ENCODE measurements at places on chromosomes 2 and 18.
A peak's percentile ranks its signal among the peaks of the same experiment; 100 is the strongest.

GRCh38 chr2:202099515-202099914, 26.5 kb downstream of the KIAA2012 start:
- no peak for DNase-seq

- DNase-seq: no peak
Observed at GRCh38 chr2:36409935-36410334, 54.4 kb downstream of the CRIM1 start.

DNA sequence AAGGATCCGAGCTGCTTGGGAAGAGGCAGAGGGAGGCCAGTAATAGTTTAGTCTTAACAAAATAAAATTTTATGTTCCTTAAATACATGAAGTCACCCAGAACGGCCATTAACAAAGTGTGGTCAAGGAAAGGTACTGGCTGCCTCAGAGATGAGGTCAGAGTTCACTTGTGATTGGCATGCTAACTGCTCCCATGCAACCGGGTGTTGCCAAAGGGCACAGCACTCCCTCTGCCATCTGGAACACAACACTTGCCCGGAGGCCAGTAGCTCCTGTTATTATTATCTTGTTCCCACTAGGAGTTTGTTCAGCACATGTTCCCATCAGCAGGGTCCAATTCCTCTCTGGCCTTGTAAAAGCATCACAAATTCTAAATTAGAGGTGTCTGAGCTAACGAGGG, 207.0 kb downstream of the CYP26B1 start:
- DNase-seq: no peak

GRCh38 chr2:238320648-238321281, 447 bp downstream of the TRAF3IP1 start:
- peak; percentile 6 for DNase-seq

DNA sequence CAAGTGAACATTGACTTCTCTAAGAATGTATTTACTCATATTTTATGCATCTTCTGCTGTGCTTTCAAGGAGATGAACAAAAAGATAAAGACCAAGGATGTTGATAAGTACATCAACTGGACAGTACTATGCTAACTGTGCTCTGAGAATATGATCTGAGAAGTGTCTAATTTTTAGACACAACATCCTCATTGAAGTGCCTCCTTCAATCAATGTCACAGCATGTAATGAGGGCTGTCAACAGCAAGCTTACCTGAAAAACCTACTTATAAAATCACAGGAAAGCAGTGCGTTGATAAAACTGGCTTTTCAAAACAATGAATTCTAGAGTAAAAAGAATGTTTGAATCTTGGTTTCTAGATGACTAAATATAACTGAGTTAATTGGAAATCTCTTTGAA, 452.9 kb upstream of the DSEL start:
- DNase-seq: no peak

DNA sequence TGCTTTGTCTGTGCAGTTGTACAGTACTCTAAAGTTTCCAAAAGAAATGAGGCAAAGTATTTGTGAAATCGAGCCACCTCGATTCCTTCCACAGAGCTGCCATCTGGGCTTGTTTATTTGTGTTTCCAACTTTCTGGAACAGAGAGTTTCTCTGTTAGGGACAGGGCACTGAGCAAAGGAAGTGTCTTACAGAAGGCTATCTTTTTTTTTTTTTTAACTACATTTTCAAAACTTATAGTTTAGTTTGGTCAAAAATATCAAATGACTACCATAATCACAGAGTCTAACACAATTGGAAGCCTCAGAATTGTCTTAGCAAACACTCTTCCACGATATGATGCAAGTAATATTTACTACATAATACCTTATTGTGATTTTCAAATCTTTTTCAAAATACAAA, 796 bp downstream of the RFTN2 start:
- peak; percentile 48 for DNase-seq

- no peak for DNase-seq
Observed at GRCh38 chr2:62254424-62255266, 58.7 kb downstream of the B3GNT2 start.

- DNase-seq: no peak
Observed at GRCh38 chr2:1557467-1557820, 144.2 kb downstream of the TPO start.

GRCh38 chr2:100446696-100447095, 23.6 kb upstream of the NMS start:
- peak; percentile 14 for DNase-seq

DNA sequence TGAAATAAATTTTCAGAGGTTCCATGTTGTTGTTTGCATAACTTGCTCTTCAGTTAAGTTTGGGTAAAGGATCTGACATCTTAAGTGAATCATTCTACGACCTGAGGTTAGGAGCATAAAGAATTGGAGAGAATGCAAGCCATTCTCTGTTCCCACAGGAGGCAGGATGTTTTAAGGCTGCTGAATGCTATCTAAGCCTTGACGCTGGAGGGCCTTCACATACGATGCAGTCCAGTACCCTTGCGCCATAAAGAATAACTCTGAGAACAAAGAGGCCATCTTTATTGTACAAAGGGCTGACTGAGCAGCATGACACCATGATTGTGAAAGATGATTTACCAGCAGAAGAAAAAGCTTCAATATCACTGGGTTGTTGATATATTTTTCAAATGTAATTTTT, 198.4 kb downstream of the NYAP2 start:
- peak; percentile 15 for DNase-seq

DNA sequence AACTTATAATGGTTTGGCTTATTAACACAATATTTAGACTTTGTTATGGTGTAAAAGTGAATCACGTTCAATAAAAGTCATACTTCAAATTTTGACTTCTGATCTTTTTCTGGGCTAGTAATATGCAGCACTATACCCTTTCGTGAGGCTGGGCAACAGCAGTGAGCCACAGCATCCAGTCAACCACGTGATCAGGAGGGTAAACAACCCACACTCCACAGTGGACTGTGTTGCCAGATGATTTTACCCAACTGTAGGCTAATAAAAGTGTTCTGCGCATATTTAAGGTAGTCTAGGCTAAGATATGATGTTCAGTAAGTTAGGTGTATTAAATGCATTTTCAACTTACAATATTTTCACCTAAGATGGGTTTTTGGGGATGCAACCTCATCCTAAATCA, 148.6 kb downstream of the ZNF385B start:
- DNase-seq: no peak

GRCh38 chr2:42329736-42330135, 31.3 kb downstream of the COX7A2L start:
- no peak for DNase-seq

GRCh38 chr2:109399066-109399465, 214.7 kb downstream of the SEPTIN10 start:
- peak; percentile 40 for DNase-seq

DNA sequence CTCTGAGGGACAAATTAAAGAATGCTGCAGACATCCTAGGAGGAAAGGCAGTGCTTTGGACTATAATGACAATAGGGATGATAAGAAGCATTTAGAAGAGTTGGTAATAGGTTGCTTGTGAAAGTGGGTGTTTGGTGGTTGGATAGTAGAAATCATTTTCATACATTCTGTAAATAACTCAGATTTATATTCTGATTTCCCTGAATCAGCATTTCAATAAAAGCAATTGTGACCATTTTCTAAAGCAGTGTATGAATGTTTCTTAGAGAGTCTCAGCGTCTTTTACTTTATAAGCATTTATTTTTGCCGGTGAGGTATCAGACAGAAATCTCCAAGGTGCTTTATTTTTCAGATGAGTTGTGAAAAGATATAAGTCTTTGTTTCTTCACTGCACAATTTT, 1099.0 kb upstream of the LRRTM1 start:
- DNase-seq: no peak

- DNase-seq: peak; percentile 54
Observed at GRCh38 chr2:219661955-219662395, 34.5 kb downstream of the SLC4A3 start.
